Gastrocnemius medialis (tissue), 4 donors: ENCODE measurements at places on chromosomes 2 and 18. TPM values are rescaled to one million over a fixed set of nuclear protein-coding genes. Genes with fewer than 3 reads are reported as not detected.

Gene TCF7L1
- 3.9 TPM for total RNA-seq

- H3K27me3 ChIP-seq, result no peaks in the 10 kb centered on the region
- no peak overlapping the region for H3K27ac ChIP-seq
- H3K4me1 ChIP-seq, result peaks cover 9% of the 10 kb centered on the region
- no peaks in the 10 kb centered on the region for H3K36me3 ChIP-seq
- H3K4me3 ChIP-seq, result no peak overlapping the region
- DNase-seq, result no peak
Measured at GRCh38 chr2:69022548-69022947, 9.6 kb downstream of the ANTXR1 start.

DNA sequence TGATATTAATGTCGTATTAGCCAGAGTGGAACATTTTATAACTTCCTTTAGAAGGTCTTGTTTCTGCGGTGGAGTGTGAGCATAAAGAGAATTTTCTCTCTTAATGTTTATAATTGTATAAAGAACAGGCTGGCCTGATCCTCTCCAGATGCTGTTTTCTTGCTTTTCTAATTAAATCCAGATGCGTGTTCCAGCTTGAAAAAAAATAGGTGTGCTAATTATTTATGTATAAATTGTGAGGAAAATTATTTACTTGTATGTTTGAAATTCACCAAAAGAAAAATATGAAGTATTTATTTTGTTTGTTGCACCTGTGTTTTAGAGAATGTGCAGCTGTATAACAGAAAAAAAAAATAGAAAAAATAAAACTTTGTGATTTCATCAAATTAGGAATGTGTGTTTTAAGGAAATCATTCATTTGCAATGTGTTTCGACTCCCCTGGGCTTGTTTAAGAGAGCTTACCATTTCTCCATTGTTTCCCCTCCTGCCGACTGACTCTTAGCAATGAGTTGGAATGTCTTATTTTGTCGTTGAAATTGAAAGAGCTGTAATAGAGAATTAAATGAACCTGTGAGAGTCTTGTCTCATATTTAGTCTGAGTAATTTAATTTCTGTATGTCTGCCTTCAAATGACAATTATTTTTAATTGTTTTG is 220.1 kb upstream of the NXPH2 start:
- no peaks in the 10 kb centered on the region for H3K36me3 ChIP-seq
- no peaks in the 10 kb centered on the region for H3K4me1 ChIP-seq
- no peaks in the 10 kb centered on the region for H3K27me3 ChIP-seq
- DNase-seq, result no peak
- no peak overlapping the region for H3K27ac ChIP-seq
- H3K4me3 ChIP-seq, result no peak overlapping the region

DNA sequence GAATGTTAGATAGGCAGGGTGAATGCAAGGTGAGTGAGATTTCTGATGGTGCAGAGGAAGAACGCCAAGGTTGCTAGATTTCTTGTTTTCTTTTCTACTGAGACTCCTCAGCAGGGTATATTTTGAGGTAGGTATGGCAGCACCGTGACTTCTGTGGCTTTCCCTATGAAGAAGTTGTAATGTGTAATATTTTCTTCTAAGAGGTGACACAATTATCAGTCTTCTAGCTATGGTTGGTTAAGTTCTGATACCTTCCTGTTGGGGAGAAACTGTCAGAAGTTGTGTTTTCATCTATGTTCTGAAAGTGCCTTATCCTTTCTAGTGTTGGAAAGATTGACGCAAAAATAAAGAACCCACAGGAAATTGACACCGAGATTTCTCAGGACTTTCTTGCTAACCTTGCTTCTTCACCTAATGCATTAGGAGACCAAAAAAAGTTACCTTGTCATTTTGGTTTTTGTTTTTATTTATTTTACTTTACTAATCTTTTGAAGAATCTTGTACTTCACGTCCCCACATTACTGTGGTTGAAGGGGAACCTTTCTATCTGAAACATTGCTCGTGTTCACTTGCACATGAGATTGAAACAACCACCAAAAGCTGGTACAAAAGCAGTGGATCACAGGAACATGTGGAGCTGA is 11.9 kb downstream of the IL18R1 start:
- H3K27ac ChIP-seq, result no peak overlapping the region
- no peaks in the 10 kb centered on the region for H3K4me1 ChIP-seq
- no peak for DNase-seq
- no peaks in the 10 kb centered on the region for H3K27me3 ChIP-seq
- H3K4me3 ChIP-seq, result no peak overlapping the region

DNA sequence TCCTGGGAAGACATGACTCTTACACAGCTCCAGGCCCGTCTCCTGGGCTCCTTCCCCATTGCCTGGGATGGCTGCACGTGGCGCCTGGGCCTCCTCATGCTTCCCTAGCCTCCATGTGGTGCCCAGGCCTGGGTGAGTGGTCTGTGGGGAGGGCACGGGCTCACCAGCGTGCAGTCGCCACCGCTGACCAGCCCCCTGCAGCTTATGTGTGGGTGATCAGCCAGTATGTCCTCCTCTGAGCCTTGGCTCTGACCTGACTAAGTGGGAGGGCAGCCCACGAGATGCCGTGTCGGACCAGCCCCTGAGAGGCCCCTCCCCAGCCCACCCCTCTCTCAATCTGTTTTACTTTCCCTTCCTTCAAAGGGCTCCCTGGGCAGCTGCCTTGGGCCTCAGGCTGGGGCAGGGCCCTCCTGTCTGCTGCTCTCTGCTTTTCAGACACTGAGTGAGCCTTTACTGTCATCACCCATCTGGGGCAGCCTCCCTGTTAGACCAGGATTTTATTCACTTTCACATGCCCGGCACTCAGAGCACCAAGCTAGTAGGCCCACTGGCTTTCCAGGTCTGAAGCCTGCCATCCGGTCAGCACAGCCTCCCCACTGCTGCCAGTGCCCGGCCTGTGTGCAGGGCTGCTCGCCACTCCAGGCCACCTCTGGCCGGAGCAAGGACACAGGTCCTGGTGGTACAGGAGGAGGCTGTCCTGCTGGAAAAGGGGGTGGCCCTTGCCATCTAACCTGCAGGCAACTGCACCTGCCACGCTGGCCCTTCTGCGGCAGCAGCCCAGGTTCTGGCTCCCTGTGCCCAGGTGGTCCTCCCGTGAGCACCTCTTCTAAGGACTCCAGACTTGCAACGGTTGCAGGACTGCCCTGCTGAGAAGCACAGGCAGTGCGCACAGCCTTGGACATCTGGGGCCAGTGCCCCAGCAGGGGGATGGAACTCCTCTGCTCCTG is 84.9 kb upstream of the HPCAL1 start:
- DNase-seq, result no peak
- no peaks in the 10 kb centered on the region for H3K4me1 ChIP-seq
- peaks cover 4% of the 10 kb centered on the region for H3K27me3 ChIP-seq
- no peaks in the 10 kb centered on the region for H3K36me3 ChIP-seq

Gene ANKAR
- total RNA-seq, result 6.4 TPM

DNA sequence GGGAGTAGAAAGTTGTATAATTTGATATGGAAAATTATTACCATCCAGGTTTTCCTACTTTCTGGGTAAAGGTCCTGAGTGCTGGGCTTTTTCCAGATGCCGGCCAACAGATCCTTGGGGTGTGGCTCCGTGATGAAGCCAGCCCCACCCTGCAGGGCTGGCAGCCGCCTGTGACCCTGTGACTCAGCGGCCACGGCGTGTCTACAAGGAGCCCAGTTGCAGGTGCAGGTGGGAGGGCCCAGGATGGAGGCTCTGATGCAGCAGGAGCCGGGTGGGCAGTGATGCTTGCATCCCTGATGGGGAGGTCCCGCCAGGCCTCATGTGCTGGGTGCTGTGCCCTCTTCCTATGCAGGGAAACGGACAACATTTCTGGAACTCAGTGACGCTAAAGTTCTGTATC is 96.0 kb upstream of the ALKAL2 start:
- no peak overlapping the region for H3K27ac ChIP-seq
- H3K36me3 ChIP-seq, result no peaks in the 10 kb centered on the region
- H3K4me3 ChIP-seq, result no peak overlapping the region
- H3K4me1 ChIP-seq, result no peaks in the 10 kb centered on the region
- DNase-seq, result no peak

DNA sequence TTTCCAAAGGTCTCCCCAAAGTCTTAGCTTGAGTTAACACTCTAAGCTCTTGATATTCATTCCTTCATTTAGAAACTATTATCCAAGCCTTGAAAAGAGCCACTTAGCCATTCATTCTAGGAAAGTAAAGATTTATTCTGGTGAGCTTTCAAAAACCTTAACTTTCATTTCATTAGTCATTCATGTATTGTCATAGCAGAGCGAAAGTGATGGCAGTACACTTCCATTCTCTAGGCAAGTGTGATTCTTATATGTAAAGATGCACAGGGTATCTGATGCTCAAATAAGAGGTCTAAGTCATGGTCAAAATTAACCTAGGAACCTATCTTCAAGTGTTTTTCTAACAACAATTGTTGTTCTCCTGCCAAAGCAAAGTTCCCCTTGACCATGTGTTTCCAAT is 553.0 kb upstream of the FANCL start:
- H3K27ac ChIP-seq, result no peak overlapping the region
- no peaks in the 10 kb centered on the region for H3K27me3 ChIP-seq
- H3K4me3 ChIP-seq, result no peak overlapping the region
- no peaks in the 10 kb centered on the region for H3K36me3 ChIP-seq
- no peaks in the 10 kb centered on the region for H3K4me1 ChIP-seq

Gene BOLL
- total RNA-seq, result 2.4 TPM

GRCh38 chr2:230577114-230577513 is 135.5 kb upstream of the CAB39 start:
- DNase-seq, result no peak
- no peak overlapping the region for H3K27ac ChIP-seq
- H3K27me3 ChIP-seq, result no peaks in the 10 kb centered on the region

Gene RGPD3
- total RNA-seq, result 0.23 TPM

DNA sequence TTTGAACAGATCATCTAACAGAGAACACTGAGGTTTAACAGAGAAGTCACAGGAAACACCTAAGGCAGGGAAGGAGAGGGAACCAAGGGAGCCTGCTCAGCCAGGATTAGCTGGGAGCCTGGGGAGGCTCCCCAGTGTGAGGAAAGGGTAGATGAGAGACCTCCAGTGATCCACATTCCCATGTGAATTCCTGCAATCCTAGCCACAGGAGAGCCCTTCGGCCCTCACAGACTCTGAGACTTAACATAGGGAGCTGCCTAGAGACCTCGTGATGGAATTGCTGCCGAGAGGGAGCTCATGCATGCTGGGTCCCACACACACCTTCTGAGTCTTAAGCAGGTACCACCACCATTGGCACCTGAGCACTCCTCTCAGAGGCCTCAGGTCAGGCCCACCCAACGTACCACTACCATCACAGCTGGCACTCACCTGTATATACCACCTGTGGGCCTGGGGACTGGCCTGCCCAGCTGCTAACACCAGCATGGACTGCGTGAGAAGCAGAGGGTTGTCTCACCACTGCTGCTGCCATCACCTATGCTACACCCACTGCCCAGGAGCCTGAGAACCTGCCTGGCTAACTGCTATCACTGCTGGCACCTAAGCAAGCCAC is 225.9 kb upstream of the RASGRP3 start:
- no peaks in the 10 kb centered on the region for H3K4me1 ChIP-seq
- no peak for DNase-seq
- H3K36me3 ChIP-seq, result no peaks in the 10 kb centered on the region
- H3K27me3 ChIP-seq, result no peaks in the 10 kb centered on the region

Gene AQP4
- total RNA-seq, result 9.9 TPM

DNA sequence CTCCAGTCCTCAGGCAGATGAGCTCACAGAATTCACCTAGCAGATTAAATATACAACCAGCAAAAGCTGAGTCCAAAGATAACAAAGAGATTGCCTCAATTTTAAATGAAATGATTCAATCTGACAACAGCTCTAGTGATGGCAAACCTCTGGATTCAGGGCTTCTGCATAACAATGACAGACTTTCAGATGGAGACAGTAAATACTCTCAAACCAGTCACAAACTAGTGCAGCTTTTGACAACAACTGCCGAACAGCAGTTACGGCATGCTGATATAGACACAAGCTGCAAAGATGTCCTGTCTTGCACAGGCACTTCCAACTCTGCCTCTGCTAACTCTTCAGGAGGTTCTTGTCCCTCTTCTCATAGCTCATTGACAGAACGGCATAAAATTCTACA is 86.0 kb downstream of the PTRHD1 start:
- H3K4me1 ChIP-seq, result peaks cover 26% of the 10 kb centered on the region
- H3K27ac ChIP-seq, result no peak overlapping the region
- H3K4me3 ChIP-seq, result no peak overlapping the region
- no peak for DNase-seq
- H3K27me3 ChIP-seq, result no peaks in the 10 kb centered on the region

Gene ALPG
- total RNA-seq, result not detected

GRCh38 chr2:10286216-10287037 is 16.3 kb upstream of the HPCAL1 start:
- H3K4me3 ChIP-seq, result no peak overlapping the region
- H3K27me3 ChIP-seq, result no peaks in the 10 kb centered on the region
- no peaks in the 10 kb centered on the region for H3K36me3 ChIP-seq
- no peak for DNase-seq

DNA sequence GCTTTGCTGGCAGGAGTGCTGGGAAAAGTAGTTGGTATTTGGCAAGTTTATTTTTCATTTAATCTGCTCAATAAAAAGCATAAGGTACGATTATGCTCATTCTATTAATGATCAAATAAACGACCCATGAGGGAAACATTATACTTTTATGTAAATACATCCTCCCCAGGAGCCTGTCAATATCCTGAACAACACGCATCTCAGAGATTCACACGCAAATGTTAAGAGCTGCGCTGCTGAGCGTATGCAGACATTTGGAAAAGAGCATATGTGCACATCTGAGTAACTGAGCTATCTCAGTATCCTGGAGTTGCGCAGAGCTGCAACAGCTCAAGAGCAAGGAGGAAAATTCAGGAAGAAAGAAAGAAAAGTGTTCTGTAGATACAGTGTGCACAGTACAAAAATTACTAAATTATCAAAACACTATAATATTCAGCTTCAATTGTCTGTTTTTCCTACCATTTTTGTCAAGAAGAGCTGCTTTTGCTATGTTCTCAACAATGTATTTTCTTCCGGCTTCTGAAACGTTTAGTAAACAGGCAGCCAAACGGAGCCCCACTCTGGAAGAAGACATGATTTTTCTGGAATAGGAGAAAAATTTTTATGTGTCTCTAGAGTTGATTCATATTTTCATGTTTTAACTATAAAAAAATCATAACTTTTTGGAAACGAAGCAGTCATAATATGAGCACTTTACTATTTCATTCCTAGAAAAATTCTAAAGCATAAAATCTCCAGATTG is 2.4 kb downstream of the FTCDNL1 start:
- no peak for DNase-seq
- H3K27ac ChIP-seq, result no peak overlapping the region
- H3K4me1 ChIP-seq, result no peaks in the 10 kb centered on the region
- no peak overlapping the region for H3K4me3 ChIP-seq
- H3K27me3 ChIP-seq, result no peaks in the 10 kb centered on the region

Gene GRHL1
- total RNA-seq, result 1.0 TPM

Gene ZNF236
- total RNA-seq, result 6.6 TPM

- no peak overlapping the region for H3K4me3 ChIP-seq
- no peak for DNase-seq
- H3K27me3 ChIP-seq, result no peaks in the 10 kb centered on the region
- H3K4me1 ChIP-seq, result no peaks in the 10 kb centered on the region
Measured at GRCh38 chr2:158735822-158736580, 59.1 kb upstream of the DAPL1 start.
